Fibroblast of skin of left biceps (primary cell): ENCODE measurements at places on chromosomes 2 and 18.

GRCh38 chr2:156455361-156455975 lies 19.3 kb downstream of the GPD2 start:
- DNase-seq = no peak

DNA sequence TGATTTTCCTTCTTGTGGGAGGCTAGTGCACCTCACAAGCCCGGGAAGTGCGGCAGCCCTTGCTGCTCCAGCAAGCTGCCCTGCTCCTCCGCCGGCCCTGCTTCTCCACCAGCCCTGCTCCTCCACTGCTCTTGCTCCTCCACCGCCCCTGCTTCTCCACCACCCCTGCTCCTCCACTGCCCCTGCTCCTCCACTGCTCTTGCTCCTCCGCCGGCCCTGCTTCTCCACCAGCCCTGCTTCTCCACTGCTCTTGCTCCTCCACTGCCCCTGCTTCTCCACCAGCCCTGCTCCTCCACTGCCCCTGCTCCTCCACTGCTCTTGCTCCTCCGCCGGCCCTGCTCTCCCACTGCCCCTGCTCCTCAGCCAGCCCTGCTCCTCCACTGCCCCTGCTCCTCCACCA lies 95.6 kb downstream of the NDUFA10 start:
- no peak for DNase-seq

GRCh38 chr2:128593879-128594650 lies 275.4 kb upstream of the HS6ST1 start:
- no peak for DNase-seq

GRCh38 chr18:2894131-2894840 lies 47.5 kb downstream of the EMILIN2 start:
- DNase-seq = no peak

DNA sequence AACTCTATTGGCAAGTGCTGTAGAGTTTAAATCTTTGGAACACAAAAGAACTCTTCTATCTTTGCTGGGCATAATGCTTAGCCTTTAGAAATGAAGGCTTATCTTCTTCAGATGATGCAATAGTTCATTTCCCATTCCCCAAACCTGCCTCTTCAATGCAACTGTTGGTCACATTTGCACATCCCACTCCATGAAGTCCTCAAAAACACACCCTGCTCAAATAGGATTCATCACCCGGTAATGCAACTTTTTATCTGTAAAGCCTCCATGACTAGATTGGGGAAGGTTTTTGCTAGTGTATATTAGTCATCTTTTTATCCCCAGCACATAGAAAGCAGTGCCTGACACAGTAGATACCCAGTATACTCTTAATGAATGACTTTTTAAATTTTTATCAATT lies 376.4 kb downstream of the RBM43 start:
- DNase-seq = no peak

- DNase-seq = no peak
These were observed 147.2 kb downstream of the TRIB2 start for GRCh38 chr2:12863937-12864336.

DNA sequence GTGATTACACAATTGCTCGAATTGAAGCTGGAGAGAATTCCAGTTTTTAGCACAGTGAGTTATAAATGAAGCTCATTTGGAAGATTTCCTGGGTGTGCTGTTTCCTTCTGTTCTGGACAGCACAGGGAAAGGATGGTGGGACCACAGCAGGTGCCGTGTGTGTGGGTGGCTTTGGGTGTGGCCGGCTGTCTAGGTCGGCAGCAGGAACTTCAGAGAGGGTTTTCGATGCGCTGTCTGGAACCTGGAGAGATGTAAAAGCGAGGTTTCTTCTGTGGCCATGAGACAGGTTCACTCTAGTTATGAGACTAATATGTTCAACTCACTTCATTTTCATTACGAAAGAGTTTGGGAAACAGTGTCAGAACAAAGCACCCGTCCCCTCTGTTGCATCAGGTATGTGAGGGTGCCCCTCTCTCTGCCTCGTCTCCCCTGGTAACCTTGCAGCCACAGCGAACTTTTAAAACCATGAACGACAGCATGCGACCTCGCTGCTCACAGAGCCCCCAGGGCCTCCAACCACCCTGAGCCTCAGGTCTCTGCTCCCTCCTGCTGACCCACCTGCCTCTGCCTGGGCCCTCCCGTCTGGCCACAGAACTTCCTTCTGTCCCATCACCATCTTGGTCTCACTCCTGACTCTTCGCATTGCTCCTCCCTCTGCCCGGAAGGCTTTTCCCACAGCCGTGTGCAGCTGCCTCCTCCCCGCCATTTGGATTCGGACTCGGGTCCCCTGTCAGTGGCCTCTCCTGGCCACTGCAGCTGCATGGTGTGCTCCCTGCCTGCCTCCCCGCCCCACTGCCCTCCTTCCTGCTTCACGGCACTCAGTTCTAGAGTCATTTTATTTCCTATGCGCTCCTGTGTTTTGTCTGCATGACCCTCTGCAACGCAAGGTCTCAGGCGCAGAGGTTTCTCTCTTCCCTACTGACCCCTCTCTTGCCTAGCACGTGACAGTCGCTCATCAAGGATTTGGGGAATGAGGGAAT lies 151.2 kb downstream of the NDUFA10 start:
- DNase-seq = no peak

DNA sequence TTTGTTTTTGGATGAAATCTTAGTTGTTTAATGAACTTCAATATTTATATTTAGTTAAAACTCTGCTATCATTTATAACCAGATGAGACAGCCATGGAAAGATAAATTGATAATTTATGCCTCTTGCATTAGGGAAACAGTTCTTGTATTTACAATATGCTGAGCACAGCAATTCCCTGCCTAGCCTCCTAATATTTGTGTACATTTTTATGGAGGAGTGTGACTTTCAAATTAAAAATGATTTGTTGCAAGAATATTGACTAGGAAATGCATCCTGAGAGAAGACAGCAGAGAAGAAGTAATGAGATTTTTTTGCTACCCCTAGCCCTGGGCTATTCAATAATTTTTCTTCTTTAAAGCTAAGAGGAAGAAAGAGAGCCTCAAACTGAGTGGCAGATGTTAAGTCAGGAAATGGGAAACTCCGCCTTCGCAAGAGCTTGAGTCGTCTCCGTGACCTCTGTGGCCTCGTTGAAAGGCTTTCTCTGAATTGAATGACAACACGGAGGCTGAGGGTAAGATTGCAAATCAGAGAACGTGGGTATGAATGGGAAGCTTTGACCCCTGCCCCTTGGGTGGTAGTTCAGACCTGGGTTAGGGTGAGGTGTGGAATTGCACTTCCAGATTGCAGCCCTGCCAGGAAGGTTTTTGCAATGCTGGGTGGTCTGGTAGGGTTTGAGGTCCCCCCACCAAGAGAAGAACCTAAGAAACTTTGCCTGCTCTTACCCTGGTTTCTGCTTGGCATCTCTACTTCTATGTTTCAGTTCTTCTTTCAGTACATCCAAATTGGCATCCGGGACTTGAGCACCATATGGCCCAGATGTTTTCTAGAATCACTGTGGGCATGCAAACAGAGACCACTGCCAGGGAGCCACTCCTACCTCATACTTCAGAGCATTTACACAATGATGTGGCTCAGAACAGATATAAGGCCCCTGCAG lies 210.3 kb upstream of the RBMS1 start:
- DNase-seq = no peak

DNA sequence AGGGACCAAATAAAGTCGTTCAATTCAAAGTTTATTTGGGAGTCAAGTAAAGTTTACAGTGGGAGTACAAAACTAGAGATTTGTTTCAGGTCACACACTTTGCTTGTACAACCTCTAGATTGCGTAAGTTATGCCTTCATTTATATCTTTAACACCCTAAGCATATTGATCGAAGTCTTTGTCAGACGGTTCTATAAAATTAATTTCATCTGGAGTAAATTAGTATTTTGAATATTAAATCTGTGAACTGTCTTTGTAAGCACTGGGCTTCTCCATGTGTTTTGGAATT lies 119.7 kb downstream of the ACAA2 start:
- no peak for DNase-seq

- DNase-seq = no peak
These were observed 95.8 kb upstream of the SETBP1 start for GRCh38 chr18:44584900-44585299.

DNA sequence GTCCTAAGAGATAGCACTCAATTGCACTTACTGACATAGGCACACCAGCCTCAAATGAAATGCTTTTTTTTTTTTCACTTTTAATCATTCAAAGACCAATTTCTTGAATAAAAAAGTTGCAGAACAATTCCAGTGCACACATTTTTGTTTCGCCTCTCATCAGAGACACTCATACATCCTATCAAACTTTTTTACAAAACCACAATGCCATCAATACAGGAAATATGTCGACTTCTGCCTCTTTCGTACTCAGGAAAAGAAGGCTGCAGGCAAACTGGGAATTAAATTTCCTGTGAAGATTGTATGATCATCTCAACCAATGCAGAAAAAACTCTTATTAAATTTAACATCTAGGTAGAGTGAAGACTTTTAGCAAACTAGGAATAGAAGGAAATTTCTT lies 112.4 kb downstream of the DNER start:
- no peak for DNase-seq

DNA sequence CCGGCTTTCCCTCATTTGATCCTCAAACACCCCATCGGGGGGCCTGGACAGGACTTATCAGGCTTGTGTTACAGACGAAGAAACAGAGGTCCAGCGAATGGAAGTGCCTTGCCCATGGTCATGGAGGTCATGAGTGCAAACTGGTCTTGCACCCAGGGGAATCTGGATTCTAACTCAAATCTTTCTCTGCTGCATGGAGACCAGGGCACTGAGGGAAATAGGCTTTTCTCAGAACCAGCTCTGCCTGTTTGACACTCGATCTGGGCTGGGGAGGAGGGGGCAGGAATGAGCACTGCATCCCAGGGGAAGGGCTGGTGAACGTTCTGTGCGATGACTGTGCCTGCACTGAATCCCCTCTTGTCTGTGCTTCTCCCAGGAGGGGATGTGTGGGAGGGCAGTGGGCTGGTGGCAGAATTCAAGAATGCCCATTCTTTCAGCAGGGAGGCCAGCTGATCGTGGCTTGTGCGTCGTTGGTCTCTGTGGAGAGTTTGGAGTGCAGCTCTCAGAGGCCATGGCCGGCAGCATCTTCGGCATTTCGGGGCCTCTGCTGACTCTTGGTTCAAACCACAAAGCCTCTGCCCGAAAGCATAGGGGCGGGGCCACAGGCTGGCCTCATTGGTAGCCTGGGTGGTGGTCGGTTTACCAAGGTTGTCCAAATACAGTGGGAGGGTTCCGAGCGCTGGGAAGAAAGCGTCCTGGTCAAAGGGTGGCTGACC lies 171.6 kb downstream of the DDX1 start:
- no peak for DNase-seq

DNA sequence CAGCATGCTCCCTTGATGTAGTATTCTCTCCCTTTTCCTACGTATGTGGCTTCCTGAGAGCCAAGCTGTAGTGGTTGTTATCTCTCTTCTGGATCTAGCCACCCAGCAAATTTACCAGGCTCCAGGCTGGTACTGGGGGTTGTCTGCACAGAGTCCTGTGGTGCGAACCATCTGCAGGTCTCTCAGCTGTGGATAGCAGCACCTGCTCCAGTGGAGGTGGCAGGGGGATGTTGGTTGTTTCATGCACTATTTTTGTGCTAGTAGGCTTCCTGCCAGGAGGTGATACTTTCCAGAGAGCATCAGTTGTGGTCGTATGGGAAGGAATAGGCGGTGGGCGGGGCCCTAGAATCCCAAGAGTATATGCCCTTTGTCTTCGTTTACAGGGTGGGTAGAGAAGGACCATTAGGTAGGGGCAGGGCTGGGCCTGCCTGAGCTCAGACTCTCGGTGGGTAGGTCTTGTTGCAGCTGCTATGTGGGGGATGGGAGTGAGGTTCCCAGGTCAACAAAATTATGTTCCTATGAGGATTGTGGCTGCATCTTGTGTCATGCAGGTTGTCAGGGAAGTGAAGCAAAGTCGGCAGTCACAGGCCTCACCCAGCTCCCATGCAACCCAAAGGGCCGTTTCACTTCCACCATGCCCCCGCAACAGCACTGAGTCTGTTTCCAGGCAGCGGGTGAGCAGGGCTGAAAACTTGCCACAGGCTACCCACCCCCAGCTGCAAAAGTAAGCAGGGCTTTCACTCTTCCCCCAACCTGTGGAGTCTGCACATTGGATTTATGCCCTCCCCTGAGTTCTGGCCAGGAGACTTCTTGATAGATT lies 1139.5 kb downstream of the BCL11A start:
- no peak for DNase-seq

GRCh38 chr2:102839668-102840388 lies 78.0 kb downstream of the TMEM182 start:
- DNase-seq = no peak

GRCh38 chr18:13185675-13186198 lies 32.8 kb upstream of the LDLRAD4 start:
- no peak for DNase-seq

- DNase-seq = no peak
These were observed 9.6 kb downstream of the RPL37A start for GRCh38 chr2:216508229-216508628.

DNA sequence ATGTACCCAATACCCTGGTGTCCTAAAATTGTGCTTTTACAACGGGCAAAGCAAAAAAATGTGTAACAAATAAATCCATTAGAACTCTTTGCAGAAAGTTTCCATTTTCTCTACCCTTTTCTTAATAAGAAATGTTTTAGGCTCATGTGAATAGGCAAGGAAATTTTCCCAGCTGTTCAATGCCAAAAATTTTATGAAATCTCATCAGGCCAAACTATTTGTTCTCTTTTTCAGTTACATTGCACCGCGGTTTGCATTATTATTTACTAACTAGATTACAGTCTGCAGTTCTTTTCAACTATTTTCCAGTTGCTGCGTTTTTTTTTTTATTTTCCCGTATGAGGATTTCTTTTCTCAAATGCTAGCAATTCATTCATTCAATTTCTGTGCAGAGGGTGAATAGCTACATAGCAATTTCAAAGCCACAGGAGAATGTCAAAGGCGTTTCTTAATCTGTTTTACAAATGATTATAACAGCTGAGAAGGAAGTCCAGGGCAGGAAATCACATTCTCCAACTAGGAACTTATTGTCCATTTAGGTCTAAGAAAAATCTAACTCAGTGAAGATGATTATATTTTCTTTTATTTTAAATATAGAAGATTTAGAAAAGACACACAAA lies 367.5 kb upstream of the MMADHC start:
- no peak for DNase-seq

GRCh38 chr2:161161074-161161706 lies 962 bp downstream of the TANK start:
- no peak for DNase-seq
